ENCODE measurements at places on chromosomes 2 and 18.
A peak's percentile ranks its signal among the peaks of the same experiment; 100 is the strongest.

DNA sequence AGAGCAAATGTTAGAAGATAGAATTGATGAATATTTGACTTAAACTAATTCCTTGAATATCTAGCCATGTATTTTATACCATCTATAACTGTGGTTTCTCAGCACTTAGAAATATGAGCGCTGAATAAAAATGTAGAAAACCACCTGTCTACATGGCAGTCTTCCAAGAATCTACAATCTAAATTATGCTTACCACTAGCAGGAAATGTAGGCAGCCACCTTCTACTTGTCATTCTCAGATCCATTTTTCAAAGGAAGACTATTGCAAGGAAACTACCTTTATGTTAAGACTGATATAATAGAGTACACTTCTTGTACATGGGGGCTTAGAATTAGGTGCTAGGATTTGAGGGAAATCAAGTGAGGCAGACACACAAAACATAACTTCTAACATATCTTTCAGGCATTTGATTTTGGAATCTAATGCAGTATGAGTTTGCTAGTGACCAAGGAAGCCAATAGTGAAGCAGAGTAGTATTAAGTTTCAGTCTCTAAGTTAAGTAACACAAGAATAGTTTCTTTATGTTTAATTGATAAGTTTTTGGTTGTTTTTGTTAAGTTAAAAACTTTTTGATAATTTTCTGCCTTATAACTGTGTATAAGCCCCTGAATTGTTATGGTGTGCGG, 175.9 kb upstream of the ITGA4 start:
- no peak for DNase-seq

DNA sequence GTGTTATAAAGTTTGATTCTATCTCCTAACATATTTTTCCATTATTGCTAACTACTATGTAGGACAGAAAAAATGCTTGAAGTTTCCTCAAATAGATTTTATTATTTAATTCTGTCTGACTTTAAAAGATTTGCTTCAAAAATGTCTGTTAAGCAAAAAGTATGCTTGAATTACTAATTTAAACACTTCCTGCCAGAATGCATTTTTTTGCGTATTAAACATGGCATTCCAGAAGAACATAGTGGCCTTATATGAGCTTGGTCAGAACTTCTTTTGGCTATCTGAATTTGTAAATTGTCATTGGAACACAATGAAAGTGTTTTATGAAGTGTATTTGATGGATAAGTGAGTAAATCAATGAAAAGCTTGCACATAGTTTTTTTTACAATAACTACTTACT, 37.8 kb downstream of the MBD5 start:
- no peak for DNase-seq

DNA sequence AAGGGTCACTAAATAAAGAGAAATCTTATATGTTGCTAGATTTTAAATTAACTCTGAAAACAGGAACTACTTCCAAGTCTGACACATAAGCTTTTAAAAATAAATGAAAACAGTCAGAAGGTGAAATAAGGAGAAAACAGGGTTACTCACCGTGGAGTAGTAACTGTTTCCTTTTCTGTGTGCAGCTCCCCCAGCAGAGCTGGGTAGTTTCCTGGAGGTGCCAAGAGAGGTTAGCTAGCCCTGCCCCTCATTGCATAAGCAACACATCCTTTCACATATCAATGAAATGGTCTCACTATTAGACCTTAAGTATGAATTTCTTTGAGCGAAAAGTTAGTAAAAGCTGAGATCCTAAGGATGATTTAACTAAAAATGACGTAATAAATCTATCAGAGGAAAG, 54.0 kb upstream of the GPR75 start:
- no peak for DNase-seq

DNA sequence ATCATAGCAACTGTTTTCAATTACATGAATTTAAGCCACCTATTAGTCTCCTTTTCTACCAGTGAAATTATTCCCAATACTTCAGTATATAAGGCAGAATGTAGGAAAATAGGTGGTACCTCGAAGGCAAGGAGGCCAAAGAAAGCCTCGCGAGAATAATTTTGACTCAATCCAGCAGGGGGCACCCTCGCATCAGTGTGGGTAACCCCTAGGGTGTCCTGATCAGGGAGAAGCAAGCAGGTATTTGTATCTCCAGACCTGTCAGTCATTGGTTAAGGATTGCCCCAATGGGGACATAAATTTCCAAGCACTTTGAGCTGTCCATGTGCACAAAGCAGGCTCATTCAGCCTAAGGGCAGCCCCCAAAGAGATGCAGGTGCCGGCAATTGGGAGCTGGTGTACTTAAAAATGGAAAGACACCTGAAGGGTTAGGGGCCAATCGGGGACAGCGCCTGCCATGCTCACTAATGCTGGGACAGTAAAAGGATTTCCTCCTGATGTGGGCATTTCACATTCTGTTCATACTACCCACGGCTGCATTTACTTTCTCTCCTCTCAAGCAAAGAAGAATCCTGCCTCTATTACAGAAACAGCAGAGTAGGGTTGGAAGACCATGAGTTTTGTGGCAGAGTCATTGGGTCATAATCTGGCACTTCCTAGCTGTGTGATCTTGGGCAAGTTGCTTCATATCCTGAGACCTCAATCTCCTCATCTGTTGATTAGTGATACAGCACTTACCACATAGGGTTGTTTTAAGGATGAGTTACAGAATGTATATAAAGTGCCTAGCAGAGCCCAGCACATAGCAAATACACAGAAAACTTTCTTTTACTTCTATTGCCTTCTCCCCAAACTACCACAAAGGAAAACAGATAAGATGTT, 136.1 kb downstream of the ICOS start:
- peak; percentile 6 for DNase-seq

- no peak for DNase-seq
These were observed 227.3 kb upstream of the CCDC68 start for GRCh38 chr18:55186588-55186987.

DNA sequence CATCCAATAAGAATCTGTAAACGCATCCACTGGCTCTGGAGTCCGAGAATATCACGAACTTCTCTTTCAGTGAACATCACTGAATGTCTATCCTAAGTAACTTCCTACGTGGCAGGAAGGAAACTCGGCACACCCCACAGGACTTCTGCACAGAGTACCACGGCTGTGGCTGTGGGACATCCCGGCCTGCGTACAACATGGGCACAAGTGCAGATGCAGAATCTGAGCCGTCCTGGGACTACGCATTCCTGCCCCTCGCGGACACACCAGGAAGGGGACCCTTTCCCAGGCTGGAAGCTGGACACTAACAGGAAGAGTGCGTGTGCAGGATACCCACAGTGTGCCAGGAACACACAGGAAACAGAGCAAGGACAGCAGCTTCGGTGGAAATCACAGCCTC, 60.6 kb downstream of the ZNF516 start:
- no peak for DNase-seq

- DNase-seq: no peak
These were observed 62.9 kb downstream of the MIB1 start for GRCh38 chr18:21803495-21803894.

- no peak for DNase-seq
These were observed 57.5 kb downstream of the HS1BP3 start for GRCh38 chr2:20593072-20594034.

- no peak for DNase-seq
These were observed 34.0 kb upstream of the STRN start for GRCh38 chr2:37000318-37000717.

DNA sequence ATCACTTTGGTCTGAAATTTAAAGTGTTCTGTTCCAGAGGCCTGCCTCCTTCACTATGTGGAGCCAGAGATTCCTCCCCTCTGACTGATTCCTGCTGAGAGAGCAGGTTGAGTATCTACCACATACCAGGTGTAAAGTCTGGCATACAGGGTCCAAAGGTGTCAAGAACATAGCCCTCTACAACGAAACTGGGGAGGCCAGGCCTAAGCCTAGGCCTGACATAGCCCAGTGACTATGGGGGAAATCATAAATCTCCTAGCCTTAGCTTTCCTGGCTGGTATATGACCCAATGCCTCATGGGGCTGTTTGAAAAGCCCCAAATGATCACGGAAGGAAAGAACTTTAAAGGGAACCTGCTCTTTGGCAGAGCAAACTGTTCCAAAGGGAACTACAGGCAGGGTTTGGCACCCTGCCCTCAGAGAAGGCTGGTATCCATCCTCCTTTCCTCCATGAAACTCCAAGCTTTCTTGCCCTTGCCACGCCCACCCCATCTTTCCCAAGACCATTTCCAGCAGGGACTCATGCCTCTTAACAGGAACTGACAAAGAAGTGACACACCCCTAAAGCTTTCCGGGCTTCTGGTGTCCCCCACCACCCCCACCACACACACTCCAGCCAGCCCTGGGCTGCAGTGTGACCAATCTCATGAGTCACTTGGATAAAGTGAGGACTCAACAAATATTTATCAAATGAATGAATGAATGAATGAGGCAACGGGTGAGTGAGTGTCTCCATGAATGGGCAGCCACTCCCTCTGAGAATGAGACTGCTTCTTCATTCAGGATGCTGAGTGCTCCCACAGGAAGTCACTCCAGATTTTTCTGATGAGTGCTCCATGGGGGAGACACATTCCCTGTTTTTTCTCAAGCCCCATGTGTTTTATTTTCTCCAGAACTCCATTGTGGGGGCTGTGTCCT, 114.5 kb upstream of the STPG4 start:
- DNase-seq: no peak

- no peak for DNase-seq
These were observed 62.4 kb downstream of the NCAPH start for GRCh38 chr2:96397756-96398530.

- peak; percentile 3 for DNase-seq
These were observed 28.9 kb upstream of the CNOT11 start for GRCh38 chr2:101223814-101224231.

DNA sequence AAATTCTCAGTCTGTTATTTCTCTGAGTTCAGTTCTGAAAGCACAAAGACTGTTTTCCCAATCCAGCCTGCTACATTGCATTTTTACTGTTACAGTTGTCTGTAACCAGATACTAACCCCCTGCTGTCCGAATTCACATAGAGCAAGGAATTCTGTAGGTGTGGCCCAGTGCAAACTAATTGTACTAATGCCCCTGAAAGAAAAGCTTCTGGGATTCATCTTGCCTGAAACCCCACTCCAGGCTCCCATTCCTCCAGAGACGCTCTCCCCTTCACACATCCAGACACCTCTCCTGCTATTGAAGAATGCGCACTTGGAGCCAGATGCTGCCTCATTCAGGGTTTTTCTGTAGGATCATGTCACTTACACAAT, 127.0 kb downstream of the TTC32 start:
- no peak for DNase-seq

DNA sequence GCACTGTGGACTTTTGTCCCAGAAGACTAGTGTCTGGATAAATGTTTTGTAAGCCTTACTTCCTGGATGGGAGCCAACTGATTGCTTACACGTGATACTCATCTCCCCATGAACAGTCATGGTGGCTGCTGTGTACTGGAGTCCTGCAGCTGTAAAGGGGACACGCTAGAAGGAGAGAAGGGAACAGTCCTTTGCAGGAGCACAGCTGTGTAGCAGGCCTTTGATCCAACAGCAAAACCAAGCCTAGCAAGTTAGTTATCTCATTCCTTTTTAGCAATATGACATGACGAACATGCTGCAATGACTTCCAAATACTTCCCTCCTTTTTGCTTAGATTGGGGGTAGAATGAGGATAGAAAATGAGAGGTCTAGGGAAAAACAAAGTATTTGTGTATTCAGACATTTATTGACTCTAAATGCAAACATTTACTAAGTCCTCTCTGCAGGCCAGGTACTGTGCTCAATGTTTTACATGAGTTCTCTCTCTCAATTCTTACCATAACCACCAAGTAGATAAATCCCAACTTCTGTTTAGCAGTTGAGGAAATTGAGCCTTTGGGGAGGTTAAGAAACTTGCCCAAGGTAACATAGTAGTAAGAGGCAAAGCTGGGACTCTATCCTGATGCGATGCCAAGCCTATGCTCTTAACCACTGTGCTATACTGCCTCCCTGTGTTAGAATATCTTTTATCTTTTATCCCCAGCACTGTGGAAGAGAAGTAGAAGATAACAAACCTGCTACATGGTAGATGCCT, 55.4 kb upstream of the CD28 start:
- DNase-seq: no peak

- no peak for DNase-seq
These were observed 111.7 kb upstream of the RIOK3 start for GRCh38 chr18:23341383-23341782.

GRCh38 chr2:160583146-160583535, 89.5 kb upstream of the RBMS1 start:
- DNase-seq: no peak

- no peak for DNase-seq
These were observed 31.1 kb downstream of the RNU4ATAC start for GRCh38 chr2:121561617-121562268.

GRCh38 chr18:58758606-58759005, 87.3 kb downstream of the MALT1 start:
- DNase-seq: no peak

GRCh38 chr2:8447610-8448221, 234.1 kb upstream of the ID2 start:
- DNase-seq: no peak

DNA sequence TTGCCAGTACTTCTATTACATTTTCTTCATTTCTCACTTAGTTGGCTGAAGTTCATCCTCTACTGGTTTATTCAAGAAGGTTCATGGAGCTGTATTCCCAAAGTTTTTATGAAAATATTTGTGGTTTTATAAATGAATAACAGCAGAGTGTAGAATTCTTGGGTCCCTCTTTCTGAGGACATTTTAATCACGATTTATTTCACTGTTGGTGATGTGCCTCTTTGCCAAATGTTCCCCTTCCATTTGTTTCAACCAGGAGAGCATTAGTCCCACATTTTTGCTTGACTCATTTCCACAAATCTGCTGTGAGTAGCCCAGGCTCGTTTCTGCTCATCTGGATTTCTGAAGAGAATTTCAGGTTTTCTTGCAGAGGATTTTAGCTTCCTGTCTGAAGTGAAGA, 20.8 kb downstream of the COPS7B start:
- no peak for DNase-seq

- no peak for DNase-seq
These were observed 139.4 kb downstream of the OSR1 start for GRCh38 chr2:19219060-19219459.

DNA sequence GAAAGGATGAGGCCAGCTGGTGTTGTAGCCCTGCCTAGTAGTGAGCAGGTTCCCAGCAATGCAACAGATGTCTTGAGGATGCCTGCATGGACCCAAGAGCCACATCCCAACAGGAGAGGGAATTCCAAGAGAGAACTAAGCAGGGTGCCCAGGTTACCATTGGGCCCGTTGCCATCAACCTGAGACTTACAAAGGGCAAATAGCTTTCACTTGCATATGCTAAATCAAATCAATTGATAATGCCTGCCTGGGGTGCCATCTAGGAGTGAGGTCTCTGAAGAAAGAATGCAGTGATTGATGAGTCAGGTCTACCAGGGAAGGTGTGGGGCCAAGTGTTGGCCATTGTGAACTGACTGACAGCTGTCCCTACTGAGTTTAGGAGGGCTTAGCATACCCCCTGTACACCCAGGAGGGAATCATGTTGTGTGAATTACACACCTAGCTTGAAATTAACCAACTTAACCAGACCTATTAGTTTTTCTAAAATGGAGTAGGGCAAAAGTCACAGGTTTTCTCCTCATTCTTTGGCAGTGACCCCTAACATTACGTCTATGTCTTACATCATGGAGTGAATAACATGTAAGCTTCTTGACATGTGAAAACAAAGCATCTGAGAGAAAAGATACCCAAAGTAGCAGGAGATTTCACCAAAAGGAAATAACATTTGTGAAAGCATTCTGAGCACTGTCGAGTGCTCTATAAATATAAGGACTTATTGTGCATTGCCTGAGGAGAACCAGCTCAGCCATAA, 32.3 kb downstream of the FHOD3 start:
- DNase-seq: no peak
